PC-3 (cell line): ENCODE measurements at places on chromosomes 5 and 9.
A peak's percentile ranks its signal among the peaks of the same experiment; 100 is the strongest.

GRCh38 chr9:29063031-29063430, 1489.8 kb upstream of the C9orf72 start:
- no peak for DNase-seq

- DNase-seq = peak; percentile 76
Observed at GRCh38 chr9:33287087-33287490, 3.2 kb upstream of the NFX1 start.

DNA sequence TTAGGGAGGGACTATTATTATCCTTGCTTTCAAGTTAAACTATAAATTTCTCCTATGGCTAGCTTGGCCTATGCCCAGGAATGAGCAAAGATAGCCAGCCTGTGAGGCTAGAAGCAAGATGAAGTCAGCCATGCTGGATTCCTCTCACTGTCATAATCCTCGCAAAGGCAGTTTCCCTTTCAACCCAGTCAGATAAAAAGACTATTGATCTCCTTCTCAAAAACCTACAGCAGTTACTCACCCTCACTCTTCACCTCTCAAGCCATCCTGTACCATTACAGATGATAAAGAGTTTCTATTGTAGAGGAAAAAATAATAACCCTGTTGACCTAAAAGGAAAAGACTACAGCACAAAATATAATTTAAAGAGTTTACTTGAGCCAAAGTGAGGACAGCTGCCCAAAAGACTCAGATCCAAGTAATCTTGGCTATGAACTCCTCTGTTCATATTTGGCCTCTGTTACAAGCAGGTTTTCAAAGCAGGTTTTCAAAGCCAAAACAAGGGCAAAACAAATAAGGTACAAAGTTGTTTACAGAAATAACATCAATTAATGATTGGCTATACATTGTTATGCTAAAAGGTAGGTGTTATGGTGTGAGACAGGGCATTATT, 41.7 kb downstream of the KCNV2 start:
- DNase-seq = no peak

DNA sequence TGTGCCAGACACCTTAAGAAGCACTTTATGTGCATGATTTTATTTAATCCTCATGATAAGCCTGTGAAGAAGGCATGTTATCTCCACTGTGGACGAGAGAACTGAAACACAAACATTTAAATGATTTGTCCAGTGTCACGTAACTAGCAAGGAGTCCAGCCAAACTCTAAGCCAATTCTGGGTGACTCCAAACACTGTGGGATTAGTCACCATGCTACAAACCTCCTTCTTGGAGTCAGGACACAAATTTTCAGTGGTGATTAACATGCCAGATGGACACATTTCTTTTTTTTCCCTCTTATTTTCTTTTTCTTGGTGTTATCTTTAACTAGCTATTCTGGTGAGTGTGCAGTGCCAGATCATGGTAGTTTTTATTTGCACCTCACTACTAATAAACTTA, 316.8 kb downstream of the NDUFS4 start:
- DNase-seq = peak; percentile 33

GRCh38 chr5:86684222-86684621, 66.5 kb downstream of the COX7C start:
- DNase-seq = peak; percentile 44

DNA sequence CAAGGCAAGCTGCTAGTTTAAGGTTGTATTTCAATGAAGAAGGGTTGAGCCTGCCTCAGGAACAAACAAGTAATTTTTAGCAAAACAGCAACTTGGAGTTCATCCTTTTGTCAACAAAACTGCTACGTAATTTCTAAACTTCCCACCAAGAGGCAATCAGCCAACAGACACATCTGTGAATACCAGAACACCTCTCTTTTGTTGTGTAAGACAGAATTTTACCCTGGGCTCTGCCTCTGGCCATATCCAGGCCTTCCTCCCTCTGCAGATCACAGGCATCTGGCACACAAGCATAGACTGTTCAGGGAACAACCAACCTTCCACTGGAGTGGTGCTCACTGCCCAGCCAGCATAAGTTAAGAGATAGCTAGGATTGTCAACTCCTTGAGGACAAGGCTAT, 409.0 kb downstream of the SPOCK1 start:
- no peak for DNase-seq

DNA sequence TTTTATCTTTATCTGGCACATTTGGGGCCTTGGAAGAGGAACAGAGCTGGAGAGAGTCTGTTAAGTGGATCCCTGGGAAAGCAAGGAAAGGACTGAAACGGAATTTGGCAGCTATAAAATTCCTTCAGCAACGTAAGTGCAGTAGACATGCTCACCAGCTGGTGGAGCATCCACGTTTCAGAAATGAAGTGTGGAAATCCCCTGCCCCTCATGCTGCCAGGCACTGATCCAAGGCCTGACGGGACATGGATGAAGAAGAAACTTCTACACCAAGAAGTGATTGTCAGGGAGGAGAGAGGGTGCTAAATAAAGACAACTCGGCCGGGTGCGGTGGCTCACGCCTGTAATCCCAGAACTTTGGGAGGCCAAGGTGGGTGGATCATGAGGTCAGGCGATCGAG, 209.3 kb downstream of the ROR2 start:
- DNase-seq = peak; percentile 10
